ENCODE measurements at places on chromosomes 16 and 17. TPM values are rescaled to one million over a fixed set of nuclear protein-coding genes. Genes with fewer than 3 reads are reported as not detected.

CPNE7 gene
- total RNA-seq = 0.81 TPM

PRR15L gene
- not detected for total RNA-seq

MAPT gene
- total RNA-seq = under 0.01 TPM

GRCh38 chr16:55647798-55648197 is 8.0 kb upstream of the SLC6A2 start:
- no peak for DNase-seq

DNA sequence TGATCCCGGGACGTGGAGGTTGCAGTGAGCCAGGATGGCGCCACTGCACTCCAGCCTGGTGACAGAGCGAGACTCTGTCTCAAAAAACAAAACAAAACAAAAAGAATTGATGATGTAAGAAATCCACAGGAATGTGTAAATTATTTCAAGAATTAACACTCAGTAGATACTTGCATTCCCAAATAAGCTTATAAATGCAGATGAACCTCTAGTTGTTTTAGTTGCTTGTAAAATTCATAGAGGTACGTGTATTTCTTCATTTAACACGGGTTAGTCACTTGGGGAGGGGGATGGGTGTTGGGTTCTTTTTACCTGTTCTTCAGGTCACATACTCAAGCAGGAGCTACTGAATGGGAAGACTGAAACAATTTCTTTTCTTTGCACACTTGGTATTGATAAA is 55.7 kb upstream of the FBXO47 start:
- DNase-seq = no peak

DNA sequence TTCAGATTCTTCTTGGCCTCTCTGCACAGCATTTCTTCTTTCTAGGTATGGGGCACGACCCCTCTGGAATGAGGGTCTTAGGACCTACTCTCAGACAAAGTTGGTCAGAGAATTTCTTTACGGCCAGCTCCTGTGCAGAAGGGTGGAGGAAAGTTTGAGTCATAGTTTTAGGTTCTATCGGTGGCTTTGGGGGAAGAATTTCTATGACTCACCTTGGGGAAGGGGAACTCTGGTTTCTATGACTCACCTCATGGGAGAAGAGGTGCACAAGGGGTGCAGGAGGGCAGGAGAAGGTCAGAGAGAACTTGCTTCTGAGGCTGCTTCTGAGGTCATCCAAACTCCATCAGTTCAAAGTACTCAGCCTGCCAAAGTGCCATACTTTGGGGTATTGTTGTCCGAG is 2.5 kb upstream of the ABCC12 start:
- DNase-seq = peak; percentile 42

- no peak for DNase-seq
Observed at GRCh38 chr17:78759969-78760352, 22.1 kb downstream of the CYTH1 start.

GRCh38 chr16:80931801-80932707 is 74.6 kb downstream of the CMC2 start:
- DNase-seq = peak; percentile 33

GRCh38 chr16:73124097-73124652 is 76.2 kb upstream of the ZFHX3 start:
- no peak for DNase-seq

DNA sequence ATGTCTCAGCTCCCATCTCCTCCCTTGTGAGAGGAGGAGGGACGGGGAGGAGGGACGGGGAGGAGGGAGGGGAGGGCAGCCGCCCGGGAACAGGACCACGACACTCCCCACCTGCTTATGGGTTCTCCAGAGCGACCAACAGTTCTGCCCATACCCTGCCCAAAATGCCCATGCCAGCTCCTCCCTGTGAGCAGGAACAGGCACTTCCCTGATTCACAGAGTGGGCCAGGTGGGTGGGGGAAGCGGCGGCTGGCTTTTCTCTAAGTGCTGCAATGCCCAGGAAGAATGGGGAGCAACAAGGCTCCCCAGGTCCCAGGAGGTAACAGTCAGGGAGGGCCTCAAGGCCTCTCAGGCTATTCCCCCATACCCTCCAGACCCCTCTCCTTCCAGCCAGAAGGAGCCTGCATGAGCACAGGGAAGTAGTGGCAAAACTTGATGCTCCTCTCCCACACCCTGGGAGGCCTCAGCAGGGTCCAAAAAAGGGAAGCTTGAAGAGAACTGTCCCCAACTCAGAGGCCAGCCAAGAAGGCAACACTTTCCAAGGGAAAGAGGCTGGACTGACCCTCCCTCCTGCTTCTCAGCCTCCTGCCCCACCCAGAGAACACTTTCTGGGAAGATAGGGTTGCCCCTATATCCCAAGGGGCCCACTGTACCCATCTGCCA is 53.8 kb downstream of the MYO18A start:
- DNase-seq = no peak

DNA sequence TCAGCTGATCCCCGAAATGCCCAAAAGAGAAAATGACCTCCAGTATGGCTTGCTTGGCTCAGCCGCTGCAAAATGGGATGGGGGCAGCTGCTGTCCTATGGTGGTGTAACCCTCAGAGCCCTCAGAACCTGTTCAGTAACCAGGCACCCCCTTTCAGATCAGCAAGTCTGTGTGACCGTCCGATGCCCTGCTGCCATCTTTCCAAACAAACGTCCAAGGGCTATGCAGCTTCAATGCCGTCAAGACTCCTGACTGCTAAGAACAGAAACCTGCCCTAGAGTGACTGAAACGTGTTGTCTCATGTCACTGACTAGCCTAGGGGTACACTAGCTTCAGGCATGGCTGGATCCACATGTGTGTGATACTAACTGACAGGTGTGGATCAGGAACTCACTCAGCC is 70.4 kb downstream of the GNAO1 start:
- DNase-seq = no peak

DNA sequence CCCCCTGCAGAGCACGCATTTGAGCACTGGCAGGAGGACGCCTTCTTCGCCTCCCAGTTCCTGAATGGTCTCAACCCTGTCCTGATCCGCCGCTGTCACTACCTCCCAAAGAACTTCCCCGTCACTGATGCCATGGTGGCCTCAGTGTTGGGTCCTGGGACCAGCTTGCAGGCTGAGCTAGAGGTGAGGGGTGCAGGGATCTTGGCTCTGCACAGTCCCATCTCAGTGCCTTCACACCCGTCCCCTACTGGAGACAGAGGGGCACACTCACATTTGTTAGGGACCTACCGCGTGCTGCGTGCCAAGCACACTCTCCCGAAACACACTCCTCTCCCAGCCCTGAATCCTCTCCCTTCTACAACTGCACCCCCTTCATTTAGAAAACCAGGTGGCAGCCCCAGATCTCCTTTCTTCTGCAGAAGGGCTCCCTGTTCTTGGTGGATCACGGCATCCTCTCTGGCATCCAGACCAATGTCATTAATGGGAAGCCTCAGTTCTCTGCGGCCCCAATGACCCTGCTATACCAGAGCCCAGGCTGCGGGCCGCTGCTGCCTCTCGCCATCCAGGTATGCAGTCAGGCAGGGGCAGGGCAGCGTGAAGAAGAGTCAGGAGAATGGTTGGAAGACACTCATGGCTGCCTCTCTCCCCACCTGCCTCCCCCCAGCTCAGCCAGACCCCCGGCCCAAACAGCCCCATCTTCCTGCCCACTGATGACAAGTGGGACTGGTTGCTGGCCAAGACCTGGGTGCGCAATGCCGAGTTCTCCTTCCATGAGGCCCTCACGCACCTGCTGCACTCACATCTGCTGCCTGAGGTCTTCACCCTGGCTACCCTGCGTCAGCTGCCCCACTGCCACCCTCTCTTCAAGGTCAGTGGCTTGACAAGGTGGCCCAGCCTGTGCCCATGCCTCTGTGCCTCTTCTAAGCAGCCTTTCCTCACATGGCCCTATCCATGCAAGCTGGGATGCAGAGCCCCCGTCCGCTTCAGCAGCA is 6.3 kb downstream of the ALOX15B start:
- no peak for DNase-seq
